ENCODE measurements at places on chromosomes 16 and 17.
A peak's percentile ranks its signal among the peaks of the same experiment; 100 is the strongest.

- no peak for DNase-seq
These were observed 4.3 kb downstream of the MT1H start for GRCh38 chr16:56673921-56674320.

GRCh38 chr17:50262001-50262794 is 12.1 kb upstream of the TMEM92 start:
- no peak for DNase-seq

DNA sequence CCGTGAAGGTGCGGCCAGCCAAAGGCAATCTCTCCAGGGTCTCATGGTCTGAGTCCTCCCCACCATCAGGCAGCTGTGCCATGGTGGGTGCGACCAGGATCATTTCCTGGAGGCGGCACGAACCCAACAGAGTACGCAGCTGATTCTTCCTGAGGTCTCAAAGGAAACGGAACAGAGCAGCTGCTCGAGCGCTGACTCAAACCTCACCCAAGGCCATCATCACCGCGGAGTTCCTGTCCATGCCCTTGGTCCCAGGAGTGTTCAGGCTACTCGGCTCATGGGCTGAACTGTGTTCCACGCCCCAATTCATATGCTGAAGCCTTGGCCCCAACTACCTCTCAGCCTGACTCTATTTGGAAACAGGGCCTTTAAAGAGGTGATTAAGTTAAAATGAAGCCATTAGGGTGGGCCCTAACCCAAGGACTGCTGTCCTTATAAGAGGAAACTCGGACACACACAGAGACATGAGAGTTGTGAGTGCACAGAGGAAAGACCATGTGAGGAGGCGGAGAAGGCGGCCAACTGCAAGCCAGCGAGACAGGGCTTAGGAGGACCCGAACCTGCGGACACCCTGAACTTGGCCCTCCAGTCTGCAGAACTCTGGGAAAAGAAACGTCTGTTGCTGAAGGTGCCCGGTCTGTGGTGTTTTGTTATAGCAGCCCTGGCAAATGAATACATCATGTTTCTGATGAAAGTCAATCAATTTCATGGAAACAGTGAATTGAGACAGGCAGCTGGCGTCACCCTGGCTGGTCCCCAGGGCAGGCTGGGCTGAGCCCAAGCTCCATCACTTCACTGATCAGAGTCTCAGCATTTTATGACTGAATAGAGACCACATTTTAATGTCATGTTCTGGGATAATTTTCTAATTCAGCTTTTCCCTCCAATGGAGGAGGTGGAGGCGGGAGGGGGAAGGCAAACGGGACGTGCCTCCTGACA is 13.7 kb downstream of the MXRA7 start:
- DNase-seq = no peak

- DNase-seq = peak; percentile 37
These were observed 315.4 kb downstream of the MAP2K6 start for GRCh38 chr17:69729944-69730343.

DNA sequence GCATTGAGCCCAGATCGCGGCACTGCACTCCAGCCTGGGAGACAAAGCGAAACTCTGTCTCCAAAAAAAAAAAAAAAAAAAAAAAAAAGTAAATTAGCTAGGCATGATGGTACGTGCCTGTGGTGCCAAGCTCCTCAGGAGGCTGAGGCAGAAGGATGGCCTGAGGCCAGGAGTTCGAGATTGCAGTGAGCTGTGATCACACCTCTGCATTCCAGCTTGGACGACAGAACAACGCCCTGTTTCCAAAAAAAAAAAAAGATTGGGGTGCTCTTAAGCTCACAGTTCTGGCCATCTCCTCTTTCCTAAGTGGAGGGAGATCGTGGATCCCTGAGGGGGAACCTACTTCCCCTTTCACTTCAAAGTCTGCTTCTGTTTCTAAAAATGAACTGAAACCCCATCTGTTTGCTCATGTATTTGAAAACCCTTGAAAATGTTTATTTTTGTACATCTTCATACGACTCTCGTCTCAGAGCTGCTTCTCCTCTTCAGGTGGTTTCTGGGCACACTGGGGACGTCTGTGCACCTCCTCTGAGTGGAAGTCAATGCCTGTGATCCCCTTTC is 138.8 kb downstream of the PRKCA start:
- no peak for DNase-seq

GRCh38 chr17:30304778-30305177 is 13.0 kb upstream of the BLMH start:
- DNase-seq = no peak
